AG04450 (cell line): ENCODE measurements at places on chromosomes 2 and 18.
A peak's percentile ranks its signal among the peaks of the same experiment; 100 is the strongest.

DNA sequence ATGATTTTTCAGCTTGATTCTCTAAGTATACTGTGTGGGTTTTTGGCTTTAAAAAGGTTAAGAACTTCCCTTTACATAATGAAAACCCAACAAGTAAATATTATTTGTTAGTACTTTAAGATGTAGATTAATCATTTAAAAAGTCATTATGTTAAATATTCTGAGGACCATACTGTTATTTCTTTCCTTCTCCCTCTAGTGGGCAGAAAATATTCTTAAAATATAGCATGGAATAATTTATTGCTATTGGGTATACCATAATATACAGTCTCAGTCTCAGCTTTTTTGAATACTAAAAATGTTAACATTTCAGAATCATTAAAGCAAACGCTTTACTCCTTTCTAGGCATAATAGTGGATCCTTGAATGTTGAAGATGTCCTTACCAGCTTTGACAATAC is 28.1 kb downstream of the CAMKMT start:
- no peak for DNase-seq

- no peak for DNase-seq
Observed at GRCh38 chr18:40307627-40308026, 1647.4 kb upstream of the PIK3C3 start.

DNA sequence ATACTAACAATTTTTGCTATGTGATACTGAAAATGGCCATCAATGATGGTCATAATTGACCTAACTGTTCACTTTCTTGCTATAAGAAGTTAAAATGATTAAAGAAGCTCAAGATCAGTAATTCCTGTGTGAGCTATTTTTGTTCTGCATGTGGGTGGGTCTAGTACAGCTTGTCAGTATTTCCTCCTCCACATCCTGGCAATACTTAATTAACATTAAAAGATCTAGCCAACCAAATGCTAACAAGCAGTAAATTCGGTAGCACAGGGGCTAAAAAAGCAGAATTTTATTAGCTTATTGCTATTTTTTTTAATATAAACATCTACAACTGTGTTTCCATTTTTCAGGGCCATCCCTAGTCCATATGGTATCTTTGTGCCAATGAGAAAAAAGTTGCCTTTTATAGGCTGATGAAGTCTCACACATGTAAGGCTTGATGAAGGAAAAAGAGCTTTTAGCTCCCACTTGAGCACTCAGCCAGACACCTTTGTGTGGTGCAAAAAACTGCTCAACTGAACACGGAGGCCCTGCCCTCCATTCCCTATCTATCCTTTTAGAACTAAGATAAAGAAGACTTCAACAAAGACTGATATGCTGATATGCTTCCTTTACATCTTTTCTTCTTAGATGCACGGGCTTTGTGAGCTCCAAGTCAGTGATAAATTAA is 4.9 kb upstream of the PNO1 start:
- no peak for DNase-seq

DNA sequence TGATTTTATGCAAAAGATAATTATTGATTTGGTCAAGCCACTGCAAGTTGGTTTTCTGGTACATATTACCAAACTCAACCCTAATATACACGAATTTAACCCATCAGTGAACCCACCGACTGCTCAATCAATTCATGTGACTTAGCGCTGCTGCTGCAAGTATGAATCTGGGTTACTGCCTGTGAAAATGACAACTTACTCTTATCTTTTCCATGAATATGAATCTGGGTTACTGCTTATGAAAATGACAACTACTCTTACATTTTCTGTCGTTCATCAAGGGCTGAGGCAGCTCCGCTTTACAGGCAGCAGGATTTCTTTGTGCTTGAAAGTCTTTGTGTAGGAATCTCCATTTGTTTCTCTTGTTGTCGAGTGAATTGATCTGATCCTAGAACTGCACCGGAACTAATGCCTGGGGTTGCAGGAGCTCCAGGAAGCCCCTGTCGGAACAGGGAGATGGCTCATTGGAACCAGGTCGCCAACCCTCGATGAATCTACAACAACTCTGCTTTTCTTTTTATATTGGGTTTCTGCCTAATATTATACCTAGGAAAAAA is 22.1 kb upstream of the ALKAL2 start:
- no peak for DNase-seq

GRCh38 chr2:12313445-12314126 is 403.1 kb upstream of the TRIB2 start:
- DNase-seq: no peak

DNA sequence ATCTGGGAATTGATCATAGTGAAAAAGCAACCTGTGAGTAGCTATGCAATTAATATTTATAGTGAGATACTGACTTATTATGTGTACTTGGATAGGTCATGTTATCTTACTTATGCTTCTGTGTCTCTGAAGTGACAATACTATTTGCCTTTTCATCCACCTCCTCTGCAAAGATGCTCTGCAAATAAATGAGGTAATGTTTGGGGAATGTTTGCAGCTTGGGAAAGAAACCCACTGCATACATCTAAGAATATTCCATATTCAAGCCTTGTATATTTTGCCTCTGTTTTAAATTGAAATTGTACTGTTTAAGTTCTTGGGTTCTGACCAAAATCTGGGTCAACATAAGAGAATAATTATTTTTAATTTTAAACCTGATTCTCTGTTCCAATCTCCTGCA is 217.4 kb upstream of the DTNA start:
- no peak for DNase-seq

DNA sequence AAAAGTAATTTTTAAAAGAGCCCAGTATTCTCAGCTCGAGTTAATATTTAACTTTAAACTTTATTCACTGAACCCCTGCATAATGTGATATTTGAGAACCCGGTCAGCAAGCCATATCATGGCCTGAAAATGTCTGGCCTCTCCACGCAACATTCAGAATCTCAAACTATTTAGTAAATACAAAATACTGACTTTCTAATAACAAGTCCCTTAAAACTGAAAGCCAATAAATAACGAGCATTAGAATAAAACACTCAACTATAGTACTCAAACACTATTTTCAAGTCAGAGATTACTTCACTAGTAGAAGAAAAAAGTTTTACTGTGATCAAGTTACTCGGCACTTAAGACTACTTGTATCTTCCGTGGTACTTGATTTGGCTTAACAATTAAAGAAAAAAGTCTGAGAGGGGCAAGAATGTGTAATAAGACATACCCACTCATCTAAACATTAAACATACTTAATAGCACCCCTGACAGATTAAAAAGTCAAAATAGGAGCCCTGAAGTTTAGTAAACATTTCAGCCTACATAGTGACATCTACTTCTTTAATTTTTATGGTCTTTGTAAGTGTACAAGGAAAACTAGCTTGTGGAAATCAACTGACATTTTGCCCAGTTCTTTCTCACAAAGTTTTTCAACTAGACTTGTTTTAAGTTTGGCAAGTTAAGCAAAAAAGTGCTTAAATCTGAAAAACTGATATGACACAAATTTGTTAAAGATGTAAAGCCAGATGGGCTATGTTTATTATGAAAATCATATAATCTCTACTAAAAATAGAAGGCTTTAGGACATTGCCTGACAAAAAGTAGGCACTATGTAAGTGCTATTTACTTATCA is 38.2 kb downstream of the RTN4 start:
- DNase-seq: no peak

- peak; percentile 39 for DNase-seq
Observed at GRCh38 chr2:156476850-156477206, 40.6 kb downstream of the GPD2 start.

DNA sequence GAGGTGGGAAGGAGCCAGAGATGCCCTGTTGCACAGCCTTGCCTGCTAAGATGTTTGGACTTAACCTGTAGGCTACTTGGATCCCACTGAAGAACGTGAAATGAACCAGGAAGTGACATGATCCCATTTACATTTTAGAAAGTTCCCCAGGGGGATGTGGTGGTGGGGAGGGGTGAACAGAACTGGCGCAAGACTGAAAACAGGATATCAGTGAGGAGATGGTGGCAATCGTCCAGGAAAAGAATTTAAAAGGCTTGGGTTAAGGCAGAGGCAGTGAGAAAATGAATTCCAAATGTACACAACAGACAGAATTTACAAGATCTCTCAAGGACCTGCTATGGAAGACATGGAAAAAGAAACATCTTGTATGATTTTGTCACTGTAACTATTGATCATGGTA is 42.3 kb downstream of the SULT1C2 start:
- no peak for DNase-seq

GRCh38 chr18:33755931-33756560 is 178.0 kb downstream of the ASXL3 start:
- DNase-seq: peak; percentile 69

- no peak for DNase-seq
Observed at GRCh38 chr18:24535527-24536295, 75.3 kb downstream of the HRH4 start.

DNA sequence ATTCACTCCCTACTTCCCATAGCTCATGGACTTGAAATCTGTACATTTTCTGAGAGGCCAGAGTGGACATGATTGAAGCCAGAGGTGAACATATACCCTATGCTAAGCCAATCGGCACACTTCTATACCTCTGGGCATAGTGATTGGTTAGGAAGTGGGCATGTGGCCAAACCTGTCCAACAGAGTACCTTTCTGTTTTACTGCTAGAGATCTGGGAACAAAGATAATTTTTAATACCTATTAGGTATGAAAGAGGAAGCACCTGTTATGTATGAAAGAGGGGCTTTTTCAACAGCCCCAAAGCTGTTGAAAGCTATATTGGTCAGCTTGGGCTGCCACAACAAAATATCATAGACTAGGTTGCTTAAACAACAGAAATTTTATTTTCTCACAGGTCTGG is 27.7 kb downstream of the METTL8 start:
- DNase-seq: no peak

- DNase-seq: no peak
Observed at GRCh38 chr18:29012883-29013465, 836.0 kb upstream of the CDH2 start.

DNA sequence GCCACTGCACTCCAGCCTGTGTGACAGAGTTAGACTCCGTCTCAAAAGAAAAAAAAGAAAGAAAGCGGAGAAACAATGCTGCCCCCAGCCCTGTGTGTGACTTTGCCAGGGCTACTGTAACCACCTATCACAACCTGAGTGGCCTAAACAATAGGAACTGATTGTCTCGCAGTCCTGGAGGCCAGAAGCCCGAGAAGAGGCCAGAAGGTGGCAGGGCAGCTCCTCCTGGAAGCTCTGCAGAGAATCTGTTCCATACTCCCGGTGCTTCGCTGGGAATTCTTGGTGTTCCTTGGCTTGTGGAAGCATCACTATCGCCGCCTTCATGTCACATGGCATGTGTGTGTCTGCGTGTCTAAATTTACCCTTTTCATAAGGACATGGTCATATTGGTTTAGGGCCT is 14.4 kb upstream of the RAB17 start:
- no peak for DNase-seq

GRCh38 chr2:160541745-160542144 is 48.1 kb upstream of the RBMS1 start:
- DNase-seq: no peak

- DNase-seq: no peak
Observed at GRCh38 chr18:31998880-31999412, 19.7 kb upstream of the RNF125 start.

GRCh38 chr2:211144078-211144477 is 587.7 kb downstream of the CPS1 start:
- no peak for DNase-seq

DNA sequence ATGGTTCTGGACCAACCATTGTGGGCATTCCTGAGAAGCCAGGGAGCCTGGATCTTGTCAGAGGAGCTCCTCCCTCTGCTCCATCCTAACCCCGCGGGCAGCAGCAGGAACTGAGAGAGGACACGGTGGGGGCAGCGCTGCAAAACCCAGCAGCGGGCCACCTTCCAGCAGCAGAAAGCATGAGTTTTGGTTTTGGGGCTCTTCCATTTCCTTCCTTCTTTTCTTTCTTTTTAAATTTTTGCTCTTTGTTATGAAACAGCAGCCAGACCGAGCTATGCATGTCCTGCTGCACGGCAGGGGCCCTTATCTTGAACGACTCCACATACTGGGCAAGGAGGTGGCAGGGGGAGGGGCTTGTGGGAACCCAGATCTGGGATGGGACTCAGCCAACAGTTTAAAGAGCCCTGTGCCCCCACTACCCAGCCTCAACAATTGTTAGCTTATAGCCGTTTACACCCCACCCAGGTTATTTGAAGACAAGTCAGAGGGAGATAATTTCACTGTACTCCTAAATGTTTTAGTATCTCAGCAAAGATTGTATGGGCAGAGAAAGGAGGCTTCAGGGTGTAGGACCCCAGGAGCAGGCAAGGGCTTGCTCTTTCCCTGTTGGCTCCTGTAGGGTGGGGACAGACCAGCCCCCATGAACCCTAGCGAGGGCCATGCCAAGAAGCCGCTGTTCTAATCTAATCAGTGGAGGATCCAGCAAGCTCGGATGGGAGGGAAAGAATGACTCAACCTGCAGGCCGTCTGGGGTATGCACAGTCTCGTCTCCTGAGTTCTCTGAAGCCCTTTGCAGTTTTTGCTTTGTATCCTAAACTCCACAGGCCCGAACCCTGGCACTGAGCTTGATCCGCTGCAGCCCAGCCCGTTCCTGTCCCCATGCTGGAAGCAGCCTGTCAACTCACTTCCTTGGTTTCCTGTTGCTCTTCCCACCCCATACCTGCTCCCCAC is 75.3 kb downstream of the LRRFIP1 start:
- no peak for DNase-seq

DNA sequence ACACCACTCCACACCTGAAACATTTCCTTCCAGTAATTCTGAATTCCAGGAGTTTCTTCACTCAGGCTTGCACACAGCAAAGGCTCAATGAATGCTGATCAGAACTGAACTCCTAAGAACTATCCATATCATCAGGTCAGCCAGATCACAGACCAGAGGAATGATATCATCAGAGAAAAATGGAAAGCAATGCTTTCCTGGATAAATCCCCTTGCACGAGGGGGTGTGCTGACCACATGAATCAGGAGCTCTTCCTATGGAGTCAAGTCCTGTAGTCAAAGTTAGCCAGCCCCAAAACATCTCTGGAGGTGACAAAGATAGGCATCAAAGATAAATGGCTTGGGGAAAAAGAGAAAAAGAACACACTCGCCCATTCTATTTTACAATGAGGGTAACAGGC is 83.8 kb upstream of the ACVR2A start:
- DNase-seq: no peak

- DNase-seq: no peak
Observed at GRCh38 chr18:49368876-49369440, 91.5 kb downstream of the DYM start.

DNA sequence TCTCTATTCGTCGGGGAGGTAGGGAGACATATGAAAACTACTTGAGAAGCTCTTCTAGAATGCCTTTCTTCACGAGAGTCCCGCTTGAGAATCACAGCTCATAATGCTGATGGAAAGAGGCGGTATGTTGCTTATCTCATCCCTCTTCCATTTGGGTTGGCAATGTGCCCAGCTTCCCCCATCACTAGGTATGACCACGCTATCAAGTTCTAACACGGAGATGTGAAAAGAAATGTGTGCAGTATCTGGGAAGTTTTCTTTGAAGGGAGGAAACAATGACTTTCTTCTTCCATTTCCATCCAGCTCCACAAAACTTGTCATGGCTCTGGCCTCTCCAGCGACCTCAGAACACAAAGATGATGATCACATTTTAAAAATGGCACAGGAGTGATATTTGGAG is 742.4 kb downstream of the DCDC2C start:
- DNase-seq: no peak

DNA sequence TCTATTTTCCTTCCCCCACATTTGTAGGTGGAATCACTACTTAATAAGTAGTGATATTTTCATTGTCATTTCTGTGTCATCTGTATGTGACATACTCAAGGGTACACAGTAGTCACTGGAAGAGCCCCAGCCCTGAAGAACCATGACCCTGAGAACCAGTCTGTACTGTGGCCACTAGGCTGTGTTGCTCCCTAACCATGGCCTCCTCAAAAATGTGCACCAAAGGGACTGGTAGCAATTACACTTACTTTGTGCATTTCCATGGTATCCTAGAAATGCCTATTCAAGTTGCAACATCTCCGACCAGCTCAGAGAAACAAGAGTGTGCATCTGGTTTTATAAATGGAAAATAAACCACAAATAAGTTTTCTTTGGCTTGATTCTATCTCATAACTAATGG is 155.1 kb downstream of the DOCK10 start:
- no peak for DNase-seq
